ENCODE measurements at places on chromosomes 4 and X. TPM values are rescaled to one million over a fixed set of nuclear protein-coding genes. Genes with fewer than 3 reads are reported as not detected.

DNA sequence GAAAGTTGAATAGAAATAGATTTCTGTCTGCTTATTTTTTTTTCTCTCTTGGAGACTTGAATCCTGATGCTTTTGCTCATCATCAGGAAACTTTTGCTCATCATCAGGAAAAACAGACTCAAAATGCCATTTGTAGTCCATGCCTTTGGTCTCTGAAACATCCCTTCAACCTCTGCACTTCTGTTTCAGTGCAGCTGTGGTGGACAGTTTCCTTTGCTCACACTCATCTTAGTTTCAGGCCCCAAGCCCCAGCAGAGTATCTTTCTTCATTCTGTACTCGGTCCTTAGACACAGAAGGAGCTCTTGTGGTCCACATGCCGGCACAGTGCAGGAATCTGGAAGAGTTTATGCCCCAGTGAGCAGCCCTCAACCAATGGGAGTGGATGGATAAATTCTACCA is 337.9 kb downstream of the PPP3CA start:
- DNase-seq: no peak

GRCh38 chr4:165635951-165636350 is 237.1 kb upstream of the TLL1 start:
- DNase-seq: no peak

DNA sequence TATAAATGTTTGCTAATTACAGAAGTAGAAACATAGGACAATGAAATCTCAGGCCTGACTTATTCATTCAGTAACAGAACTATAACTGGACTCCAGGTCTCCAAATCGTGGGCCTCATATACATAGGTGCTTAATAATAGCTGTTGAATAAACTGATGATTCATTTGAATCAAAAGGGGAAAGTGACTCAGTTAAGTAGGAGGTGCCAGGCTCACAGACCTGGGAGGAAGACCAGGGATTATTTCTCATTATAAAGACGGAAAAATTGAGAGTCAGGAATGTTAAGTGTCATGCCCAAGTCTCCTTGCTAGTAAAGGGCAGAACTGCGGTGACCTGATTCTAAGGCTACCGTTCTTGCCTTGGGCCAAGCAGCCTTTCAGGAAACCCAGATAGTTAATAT is 131.5 kb downstream of the HS3ST1 start:
- peak; percentile 41 for DNase-seq

DNA sequence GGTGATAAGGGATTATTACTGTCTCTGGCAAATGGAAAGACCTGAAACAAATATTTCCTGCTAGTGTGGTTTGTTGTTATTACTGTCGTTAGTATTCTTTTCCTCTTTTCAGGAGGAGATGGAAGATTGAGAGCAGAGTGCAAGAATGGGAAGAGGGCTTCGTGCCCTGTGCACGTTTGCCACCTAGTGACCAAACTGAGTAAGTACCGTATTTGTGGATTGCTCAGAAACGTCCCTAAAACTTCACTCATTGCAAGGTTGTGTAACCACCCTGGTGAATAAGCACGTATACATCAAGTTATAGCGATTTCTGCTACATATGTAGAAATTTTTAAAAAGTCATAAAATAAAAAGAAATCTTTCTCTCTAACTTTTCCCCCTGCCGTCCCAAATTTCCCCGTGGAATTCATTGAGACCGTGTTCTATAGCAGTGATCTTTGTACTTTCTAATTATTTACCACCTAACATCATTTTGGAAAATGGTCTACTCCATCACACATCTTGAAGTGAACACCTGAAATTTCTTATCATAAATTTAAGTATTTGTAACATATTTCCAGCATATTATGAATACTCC is 24.3 kb downstream of the LINC00632 start:
- DNase-seq: no peak

GRCh38 chr4:164615964-164616363 is 138.0 kb upstream of the SMIM31 start:
- no peak for DNase-seq

DNA sequence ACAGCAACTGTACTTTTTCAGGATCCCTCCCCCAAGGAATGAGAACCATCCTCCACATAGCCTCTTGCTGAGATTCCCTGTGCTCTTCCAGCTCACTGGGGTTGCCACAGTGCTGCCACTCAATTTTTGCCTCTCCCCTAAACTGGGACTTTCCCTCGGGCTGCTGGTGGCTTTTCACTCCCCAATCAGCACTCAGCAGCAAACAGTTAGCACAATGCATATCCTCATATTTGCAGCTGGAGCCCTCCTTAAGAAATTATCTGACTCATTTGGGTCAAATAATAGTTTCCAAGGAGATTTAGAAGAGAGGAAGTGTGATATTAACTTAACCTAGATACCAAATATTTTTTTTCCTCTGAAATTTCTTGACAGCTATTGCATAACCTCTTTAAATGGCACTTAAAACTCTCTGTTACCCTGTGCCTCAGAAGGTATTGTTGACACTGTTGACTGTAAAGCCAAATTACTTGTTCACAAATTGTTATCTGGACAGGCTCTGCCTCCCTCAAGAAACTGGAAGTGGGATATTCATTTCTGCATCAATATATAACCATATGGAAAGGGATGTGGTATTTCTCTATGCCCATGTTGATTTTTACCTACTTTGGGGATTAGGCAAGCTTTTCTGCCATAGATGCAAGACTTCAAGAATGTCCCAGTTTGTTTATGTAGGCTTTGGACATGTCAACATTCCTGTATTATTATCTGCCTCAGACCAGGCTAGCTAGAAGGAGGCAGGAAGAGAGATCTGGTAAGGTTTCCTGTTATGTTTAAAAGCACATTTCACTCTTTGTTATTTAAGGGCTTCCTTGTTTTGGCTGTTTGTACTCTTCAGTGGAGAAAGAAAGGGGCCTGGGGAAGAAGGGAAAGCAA is 58.0 kb downstream of the SEPTIN11 start:
- no peak for DNase-seq

DNA sequence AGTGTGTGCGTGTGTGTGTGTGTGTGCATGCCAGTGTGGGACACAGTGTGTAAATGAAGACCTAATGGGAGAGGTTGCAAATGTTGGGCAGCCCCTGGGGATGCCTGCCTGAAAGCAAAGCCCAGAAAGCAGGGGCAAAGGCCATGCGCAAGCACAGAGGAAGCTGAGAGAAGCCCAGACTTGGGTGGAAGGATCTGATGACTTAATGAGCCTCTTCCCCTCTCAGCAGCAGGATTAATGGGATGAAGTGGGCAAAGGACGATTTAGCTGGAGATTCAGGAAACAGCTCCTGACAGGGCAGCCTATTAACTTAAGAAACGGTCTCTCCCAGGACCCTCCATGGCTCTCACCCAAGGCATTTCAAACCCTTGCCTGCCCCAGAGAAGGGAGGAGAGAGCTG is 107.3 kb downstream of the EFNB1 start:
- DNase-seq: no peak

The RPS6KA6 gene
- polyA plus RNA-seq: 1.6 TPM

The SUPT20HL1 gene
- polyA plus RNA-seq: not detected

The TMEM192 gene
- polyA plus RNA-seq: 32.7 TPM

The GPR101 gene
- not detected for polyA plus RNA-seq

The RS1 gene
- not detected for polyA plus RNA-seq

Data from keratinocyte (primary cell).